Cardiac fibroblast (primary cell): ENCODE measurements at places on chromosomes 7 and 10.

DNA sequence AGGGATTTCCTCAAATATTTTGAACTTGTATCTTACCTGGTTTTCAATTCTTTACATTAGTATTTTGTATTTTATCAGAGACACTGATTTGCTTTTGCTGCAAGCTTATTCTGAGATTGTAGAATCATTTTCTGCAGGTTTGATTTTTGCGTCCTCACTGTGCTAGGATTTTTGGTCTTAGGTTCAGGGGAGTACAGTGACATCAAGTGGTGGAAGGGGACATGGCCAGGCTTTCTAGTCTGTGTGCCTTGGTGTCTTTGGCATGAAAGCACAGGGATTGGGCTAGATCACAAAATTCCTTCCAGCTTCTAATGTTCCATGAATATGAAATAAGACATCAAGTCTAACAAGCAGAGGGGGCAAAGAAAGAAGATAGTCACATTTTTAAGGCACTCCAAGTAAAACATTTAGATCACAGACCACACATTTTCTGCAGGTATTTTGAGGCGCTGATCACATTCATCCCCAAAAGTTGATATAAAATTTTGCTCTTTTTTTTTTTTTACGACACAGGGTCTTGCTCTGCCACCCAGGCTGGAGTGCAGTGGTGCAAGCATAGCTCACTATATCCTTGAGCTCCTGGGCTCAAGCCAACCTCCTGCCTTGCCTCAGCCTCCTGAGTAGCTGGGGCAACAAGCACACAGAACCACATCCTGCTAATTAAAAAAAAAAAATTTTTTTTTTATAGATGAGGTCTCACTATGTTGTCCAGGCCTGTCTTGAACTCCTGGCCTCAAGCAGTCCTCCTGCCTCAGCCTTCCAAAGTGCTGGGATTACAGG is 124.4 kb downstream of the PON1 start:
- peak; percentile 80 for DNase-seq

GRCh38 chr10:96379758-96380157 is 21.0 kb upstream of the OPALIN start:
- no peak for DNase-seq

DNA sequence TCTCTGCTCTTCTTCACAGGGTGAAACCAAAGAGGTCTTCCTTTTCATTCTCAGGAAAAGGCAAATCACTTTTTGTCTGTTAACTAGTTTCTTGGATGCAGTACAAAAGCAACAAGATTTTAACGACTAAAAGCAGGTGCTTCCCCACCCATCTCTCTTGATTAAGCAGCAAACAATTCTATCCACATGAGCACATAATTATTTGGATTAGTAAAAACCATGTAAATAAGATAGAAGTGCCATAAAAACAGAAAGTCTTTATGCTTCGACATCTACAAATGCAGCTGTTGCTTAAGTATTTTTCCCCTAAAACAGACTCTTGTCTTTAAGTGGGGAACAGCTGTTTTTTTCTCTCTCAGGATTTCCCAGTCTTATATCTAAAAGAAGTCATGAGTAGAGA is 37.4 kb downstream of the USP54 start:
- no peak for DNase-seq

- no peak for DNase-seq
Measured at GRCh38 chr7:115546790-115547189, 483.8 kb downstream of the TFEC start.

DNA sequence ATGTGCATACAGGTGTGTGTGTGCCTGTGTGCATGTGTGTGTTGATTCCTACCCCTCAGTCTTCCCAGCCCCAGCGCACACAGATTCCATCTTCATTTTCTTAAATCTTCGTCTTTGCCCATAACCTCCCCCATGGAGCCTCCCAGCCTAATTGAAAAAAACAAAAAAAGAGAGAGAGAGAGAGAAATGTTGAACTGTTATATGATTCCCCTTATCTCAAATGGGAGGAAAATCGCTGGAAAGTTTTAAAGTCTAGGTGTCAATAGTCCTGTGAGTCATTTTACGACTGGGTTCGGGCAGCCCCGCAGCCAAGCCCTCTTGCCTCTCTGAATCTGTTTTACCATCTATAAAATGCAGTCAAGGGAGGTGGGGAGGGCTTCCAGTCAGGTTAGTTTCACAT is 60.9 kb downstream of the SPOCK2 start:
- DNase-seq = no peak

DNA sequence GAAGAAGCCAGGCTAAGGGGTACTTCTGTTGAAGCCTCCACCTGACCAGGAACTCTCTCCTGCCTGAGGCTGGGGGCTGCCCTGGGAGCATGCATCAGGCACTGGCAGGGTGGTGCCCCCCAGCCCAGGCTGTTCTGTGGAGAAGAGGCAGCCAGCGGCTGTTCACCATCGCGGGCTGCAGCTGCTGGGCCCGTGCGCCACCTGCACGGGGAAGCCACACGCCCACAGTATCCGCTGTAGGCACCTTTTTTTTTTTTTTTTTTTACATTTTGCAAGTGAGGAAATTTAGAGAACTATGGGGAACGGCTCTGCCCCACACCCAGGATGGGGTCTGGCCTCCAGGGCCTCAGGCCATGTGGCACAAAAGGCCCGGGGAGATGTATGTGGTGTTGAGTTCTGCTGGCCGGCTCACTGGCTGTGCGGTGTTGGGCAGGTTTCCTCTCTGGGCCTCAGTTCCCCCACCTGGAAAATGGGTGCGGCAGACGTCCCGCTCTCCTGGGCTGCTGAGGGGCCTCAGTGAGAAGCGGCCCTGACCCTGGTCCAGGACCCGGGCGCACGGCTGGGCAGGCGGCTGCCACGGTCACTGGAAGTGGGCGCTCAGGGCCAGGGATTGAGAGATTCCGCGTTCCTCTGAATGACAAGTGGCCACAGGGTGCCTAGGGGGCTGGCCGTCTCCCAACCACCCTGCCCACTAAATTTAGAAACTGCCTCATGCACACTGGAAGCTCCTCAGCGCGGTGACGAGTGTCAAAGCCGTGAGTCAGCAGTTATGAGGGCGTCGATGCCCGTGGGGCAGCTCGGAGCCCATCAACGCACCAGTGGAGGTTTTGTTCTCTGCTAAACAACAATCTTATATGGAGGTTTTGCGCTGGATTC is 8.8 kb upstream of the INTS1 start:
- DNase-seq = peak; percentile 53

DNA sequence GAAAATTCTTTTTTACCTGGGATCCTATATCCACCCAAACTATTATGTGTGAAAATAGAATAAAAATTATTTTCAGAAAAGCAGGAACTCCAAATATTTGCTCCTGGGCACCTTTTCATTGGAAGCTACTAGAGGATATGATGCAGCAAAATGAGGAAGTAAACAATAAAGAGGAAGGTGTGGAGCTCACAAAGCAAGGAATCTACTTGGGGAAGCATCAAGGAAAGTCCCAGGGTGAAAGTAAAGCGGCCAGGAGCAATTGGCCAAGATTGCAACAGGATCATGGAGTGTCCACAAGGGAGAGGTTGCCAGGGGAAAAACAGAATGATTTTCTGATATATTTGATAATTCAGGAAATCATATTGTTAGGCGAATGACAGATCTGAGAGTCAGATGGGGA is 80.8 kb downstream of the CARD11 start:
- DNase-seq = no peak

GRCh38 chr10:109411917-109412316 is 511.4 kb downstream of the XPNPEP1 start:
- peak; percentile 1 for DNase-seq

DNA sequence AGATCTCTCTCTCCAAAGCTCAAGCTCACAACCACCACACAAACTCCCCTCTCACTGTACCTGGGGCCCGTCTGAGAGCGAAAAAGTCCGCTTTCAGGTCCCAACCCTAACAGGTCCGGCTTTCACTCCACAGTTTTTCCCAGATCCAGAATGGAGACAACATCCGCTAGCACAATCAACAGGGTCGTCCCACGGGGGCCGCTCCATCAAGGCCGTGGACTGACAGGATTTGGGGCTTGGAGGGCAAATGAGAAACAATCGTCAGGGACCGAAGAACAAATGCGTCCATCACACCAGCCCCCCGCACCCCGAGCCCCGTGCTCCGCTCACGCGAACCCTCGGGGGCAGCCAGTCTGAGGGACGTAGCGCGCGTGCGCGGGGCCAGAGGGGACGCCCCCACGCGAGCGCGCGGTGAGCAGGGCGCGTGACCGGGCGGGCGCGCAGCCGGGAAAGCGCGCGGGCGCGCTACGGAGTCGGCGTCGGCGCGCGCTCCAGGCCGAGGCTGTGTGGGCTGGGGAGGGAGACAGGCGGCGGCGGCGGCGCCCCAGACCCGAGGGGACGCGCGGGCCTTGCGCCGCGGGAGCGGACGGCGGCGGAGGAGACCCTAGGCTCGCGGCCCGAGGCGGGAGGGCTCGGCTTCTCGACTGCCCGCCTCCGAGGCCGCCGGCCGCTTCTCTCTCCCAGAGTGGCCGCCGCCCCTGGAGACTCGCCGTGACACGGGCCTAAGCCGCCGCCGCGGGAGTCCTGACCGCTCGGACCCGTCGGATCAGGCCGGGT is at the start of gene SLK:
TSS of gene SLK (plus strand) at position 470 of the 777 bp plus-strand sequence. CDS start 606 bp downstream, outside the sequence.
- DNase-seq = peak; percentile 89

DNA sequence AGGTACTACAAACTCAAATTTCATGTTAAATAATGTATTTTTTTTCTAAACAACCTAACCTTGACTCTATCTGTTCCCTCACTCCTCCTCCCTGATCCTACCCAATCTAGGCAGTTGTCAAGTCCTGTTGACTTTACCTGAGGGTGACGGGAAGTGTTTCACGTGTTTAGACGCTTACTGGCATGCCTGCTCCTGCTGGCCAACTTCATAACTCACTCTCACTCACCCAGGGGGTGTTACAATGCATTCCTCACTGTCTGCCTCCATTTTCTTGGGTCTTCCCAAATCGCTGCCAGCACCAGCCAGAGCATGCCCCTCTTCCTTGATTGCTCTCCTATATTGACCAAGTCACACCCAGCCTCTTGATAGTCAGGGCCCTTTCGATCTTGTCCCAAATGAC is 28.3 kb downstream of the CRCP start:
- no peak for DNase-seq

DNA sequence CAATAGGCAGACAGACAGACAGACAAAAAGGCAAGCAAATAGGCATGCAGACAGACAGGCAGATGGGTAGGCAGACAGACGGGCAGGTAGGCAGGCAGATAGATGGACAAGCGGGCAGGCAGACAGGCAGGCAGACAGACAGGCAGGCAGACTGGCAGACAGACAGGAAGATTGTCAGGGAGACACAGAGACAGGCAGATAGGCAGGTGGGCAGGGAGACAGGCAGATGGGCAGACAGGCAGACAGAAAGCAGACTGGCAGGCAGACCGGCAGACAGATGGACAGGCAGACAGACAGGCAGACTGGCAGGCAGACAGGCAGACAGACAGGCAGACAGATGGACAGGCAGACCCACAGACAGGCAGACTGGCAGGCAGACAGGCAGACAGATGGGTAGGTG is 70.3 kb upstream of the MYL10 start:
- no peak for DNase-seq

DNA sequence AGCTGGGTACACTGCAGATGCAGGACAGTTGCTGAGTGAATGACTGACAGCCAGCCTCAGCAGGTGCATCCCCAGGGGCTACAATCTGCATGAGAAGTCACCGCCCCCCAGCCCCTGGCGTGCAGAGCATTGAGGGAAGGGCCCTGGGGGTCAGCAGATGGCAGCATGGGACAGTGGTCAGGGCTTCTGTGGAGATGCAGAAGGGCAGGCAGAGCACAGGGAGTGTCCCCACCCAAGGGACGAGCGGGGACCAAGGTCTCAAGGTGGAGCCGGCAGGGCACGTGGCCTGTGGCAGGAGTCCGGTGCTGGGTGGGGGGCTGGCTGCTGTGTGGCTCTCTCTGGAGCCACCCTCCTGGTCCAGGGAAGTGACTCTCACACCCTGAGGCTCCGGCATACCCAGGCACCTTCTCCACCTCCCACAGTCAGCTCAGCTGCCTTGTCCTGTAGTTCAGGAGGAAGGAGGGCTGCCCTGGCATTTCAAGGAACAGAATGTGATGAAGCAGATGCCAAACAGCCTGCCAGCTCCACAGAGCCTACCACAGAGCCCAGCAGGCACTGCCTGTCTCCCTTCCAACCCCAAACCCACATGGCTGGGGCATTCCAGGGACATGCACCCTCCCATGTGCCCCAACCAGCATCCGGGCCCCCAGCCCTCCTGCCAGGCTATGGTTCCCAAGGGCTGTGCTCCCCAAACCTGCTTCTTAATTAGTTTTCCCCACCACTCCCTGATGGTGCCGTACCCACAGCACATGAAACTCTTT is 114.5 kb downstream of the TMEM130 start:
- no peak for DNase-seq

DNA sequence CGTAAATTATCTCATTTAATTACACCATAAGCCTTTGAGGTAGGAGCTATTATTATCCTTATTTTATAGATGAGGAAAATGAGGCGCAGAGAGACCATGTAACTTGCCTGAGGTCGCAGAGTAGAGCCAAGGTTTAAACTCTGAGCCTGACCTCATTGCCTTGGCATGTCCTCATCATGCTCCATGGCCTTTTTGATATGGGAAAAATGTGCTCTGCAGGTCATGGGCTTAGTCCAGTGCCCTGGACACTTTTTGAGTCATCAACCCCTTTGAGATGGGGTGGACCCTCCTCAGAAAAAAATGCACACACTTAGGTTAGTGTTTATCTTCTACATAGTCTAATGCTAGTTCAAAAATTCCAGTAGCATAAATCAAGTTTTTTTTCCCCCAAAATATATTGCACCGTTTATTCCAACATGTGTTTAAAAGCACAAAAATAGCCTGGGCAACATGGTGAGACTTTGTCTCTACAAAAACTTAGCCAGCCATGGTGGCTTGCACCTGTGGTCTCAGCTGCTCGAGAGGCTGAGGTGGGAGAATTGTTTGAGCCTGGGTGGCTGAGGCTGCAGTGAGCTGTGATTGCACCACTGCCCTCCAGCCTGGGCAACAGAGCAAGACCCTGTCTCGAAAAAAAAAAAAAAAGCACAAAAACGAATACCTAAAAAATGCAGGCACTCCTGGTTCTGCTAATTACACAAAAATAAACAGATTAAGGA is 28.6 kb upstream of the TMEM178B start:
- DNase-seq = peak; percentile 52

DNA sequence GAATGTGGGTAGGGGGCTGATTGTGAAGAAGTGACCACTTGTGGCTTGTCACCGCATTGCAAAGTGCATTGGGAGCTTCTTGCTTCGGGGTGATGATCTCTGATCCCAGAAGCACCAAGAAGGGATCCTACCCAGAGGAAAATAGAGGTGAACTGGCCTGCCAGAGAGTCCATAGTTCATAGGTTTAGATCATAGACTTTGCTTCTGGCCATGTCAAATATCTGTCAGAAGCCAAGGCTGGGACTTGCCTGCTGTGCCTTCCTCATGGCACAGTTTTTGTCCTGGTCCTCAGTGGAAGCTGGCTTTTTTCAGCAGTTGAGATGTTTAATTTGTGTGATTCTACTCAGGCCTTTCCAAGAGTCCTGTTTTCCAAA is 1.1 kb downstream of the ZSWIM8 start:
- no peak for DNase-seq

- DNase-seq = no peak
Measured at GRCh38 chr7:131045526-131045925, 282.1 kb upstream of the MKLN1 start.

- DNase-seq = no peak
Measured at GRCh38 chr10:132254841-132255240, 52.9 kb downstream of the STK32C start.

- no peak for DNase-seq
Measured at GRCh38 chr10:33153968-33154327, 180.5 kb downstream of the NRP1 start.
